ENCODE measurements at places on chromosomes 2 and 18.

GRCh38 chr2:31675485-31675901, 94.8 kb upstream of the SRD5A2 start:
- DNase-seq = no peak

GRCh38 chr2:234992196-234992595, 40.4 kb downstream of the SH3BP4 start:
- DNase-seq = no peak

GRCh38 chr2:43218155-43218701, 8.2 kb downstream of the ZFP36L2 start:
- no peak for DNase-seq

GRCh38 chr2:159921752-159922404, 123.9 kb upstream of the CD302 start:
- DNase-seq = peak; percentile 66

- DNase-seq = no peak
Measured at GRCh38 chr2:215431778-215432758, 3.8 kb downstream of the FN1 start.

GRCh38 chr2:8694737-8695136, 12.9 kb downstream of the ID2 start:
- DNase-seq = no peak

GRCh38 chr2:135792401-135793150, 44.4 kb downstream of the LCT start:
- no peak for DNase-seq

DNA sequence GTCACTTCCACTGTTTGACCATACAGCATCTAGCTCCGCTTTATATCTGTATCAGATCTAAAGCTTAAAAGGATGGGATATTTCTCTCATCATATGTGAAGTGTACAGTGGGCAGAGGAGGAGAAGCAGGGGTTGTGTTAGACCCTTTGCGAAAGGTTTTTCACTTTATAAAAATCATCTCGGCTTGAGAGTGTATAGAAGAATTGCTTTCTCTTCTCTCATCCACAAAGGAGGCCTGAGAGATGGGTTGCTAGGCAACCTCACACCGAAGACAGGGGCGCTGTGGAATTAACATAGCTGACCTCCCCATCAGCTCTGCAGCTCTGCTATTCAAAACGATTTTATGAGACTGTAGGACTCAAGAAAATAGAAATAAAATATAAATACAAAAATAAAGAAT, 70.2 kb upstream of the GALNT3 start:
- peak; percentile 47 for DNase-seq

GRCh38 chr2:40160751-40161218, 291.1 kb downstream of the SLC8A1 start:
- DNase-seq = no peak

DNA sequence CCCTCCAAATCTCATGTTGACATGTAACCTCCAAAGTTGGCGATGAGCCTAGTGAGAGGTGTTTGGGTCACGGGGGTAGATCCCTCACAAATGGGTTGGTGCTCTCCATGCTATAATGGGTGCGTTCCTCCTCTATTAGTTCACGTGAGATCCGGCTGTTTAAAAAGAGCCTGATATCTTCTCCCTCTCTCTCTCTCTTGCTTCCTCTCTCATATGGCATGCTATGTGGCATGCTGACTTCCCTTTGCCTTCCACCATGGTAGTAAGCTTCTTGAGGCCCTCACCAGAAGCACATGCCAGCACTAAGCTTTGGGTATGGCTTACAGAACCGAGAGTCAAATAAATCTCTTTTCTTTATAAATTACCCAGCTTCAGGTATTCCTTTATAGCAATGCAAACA, 39.2 kb downstream of the C2orf76 start:
- DNase-seq = no peak

GRCh38 chr2:169712791-169713227, 18.5 kb downstream of the PHOSPHO2 start:
- no peak for DNase-seq

- no peak for DNase-seq
Measured at GRCh38 chr2:168174756-168175155, 72.6 kb downstream of the STK39 start.

DNA sequence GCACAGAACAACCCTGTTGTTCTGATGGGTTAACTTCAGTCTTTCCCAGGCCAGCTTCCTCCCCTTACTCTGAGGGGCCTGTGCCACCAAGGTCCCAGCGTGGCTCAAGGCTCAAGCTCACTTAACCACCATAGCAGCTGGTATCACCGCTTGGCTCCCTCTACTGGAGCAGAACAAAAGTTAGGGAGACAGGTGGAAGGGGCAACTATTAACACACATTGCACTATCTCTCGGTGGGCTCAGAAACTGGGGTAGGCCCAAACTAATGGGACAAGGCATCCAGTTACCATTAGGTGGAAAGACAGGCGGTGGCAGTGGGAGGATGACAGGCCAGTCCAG, 88.7 kb upstream of the ATL2 start:
- peak; percentile 73 for DNase-seq

DNA sequence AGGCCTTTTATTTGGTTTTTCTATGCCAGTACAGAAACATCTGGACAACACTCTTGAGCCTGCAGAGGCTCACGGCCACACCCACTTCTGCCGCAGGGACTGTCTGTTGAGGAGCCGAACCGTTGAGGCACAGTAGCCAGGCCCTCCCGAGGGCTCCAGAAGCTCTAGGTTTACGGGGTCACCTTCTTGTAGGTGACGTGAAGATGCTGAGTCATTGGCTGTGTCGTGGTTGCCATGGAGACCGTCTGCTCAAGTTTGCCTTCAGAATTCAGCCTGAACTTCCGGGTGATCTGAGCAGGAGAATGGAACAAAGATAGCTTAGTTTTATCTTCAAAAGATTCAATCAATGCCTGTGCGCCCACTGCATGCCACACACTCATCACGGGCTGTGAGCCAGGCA, 25.9 kb downstream of the BOK start:
- DNase-seq = no peak

DNA sequence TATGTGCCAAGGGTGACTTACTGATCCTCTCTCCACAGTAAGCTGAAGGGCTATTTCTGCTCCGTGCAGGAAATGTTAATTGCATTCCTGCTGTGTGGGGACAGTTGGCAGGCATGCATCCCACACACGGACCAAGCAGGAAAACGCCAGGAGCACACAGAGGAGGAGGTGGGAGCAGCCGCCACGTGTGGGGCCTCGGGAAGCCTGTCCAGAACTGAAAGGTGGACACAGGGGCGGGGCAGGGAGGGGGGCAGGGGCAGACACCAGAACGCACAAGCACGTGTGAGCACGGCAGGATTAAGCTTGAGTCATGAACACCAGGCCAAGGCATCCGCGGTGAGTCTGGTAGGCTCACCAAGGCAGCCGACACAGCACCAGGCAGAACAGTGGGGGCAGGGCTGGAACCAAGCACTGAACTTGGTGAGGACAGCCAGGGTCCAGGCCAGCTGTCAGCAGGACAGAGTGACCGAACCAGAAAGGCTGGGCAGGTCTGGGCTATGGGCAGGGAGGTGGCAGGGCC, 177.1 kb downstream of the EIPR1 start:
- DNase-seq = no peak

GRCh38 chr18:23871410-23871809, 143.1 kb upstream of the TTC39C start:
- DNase-seq = peak; percentile 24

DNA sequence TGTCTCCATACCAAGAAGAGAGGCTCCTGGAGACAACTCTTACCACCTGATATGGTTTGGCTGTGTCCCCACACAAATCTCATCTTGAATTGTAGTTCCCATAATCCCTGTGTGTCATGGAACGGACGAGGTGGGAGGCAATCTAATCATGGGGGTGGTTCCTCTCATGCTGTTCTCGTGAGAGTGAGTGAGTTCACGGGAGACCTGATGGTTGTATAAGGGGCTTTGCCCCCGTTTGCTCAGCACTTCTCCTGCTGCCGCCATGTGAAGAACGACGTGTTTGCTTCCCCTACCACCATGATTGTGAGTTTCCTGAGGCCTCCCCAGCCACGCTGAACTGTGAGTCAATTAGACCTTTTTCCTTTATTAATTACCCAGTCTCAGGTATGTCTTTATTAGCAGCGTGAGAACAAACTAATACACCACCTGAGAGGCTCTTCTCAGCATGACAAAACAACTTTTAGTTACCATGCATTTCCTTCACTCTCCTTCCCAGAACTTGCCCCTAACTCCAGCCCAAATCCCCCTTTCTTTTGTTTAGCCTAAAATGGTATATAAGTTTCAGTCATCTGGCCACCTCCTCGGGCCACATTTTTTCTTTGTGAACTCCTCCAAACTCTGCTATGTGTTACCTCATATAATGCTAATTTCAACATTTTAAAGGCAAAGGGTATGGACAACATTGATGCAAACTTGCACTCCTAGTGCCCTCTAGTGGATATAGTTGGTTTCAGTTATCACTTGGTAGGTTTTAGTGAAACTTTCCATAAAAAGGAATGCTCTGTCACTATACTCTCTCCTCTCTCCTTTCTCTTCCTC, 58.6 kb upstream of the SLC25A52 start:
- DNase-seq = peak; percentile 42

GRCh38 chr2:85763831-85764230, 10.0 kb downstream of the ATOH8 start:
- no peak for DNase-seq

DNA sequence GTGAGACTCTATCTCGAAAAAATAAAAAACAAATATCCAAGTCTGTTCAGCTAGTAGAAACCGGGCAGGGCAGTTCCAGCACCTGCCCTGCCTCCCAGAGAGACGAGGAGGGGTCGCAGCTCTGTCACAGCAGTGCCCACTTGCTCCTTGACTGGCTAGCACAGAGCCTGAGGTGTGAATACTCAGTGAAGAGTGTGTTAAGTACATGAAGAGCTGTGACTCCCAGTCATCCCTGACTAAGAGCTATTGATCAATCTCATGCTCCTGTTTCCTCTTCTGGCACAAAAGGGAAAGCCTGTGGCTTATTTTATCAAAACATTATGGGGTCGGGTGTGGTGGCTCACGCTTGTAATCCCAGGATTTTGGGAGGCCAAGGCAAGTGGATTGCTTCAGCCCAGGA, 83.0 kb upstream of the FZD7 start:
- no peak for DNase-seq

- no peak for DNase-seq
Measured at GRCh38 chr18:23105581-23106219, 29.6 kb upstream of the CABLES1 start.

GRCh38 chr2:188892636-188893035, 81.5 kb upstream of the COL3A1 start:
- no peak for DNase-seq

All from SK-N-DZ (cell line).